Left renal cortex interstitium (tissue), 4 donors: ENCODE measurements at places on chromosomes 3 and 15.

DNA sequence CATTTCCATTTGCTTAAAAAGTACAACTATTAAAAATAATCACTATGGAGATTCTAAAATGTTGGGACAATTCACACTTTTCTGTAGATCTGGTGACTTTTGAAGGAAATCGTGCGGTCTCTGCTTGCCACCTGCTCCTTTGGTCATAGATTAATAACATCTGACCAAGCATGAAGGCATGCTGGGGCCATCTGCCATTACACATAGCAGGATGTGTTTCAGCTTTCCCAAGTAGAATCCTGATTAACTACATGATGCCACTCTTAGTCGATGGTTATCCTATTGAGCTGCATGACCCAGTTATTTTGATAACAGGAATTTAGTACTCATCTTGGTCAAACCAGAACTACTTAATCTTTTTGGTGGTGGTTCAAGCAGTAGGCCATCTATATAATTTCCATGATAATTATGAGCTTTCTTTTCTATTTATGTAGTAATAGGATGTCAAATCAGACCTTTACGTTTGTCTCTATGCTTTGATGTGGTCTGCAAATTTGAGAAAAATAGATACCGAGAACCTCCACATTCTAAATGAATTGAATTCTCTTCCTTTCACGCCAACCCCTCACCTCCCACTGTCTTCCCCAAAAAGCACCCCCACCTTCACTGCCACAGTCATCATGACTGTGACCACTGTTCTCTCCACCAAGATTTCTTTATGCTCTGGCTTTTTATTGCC lies 158.1 kb downstream of the DIPK2A start:
- no peak for DNase-seq

DNA sequence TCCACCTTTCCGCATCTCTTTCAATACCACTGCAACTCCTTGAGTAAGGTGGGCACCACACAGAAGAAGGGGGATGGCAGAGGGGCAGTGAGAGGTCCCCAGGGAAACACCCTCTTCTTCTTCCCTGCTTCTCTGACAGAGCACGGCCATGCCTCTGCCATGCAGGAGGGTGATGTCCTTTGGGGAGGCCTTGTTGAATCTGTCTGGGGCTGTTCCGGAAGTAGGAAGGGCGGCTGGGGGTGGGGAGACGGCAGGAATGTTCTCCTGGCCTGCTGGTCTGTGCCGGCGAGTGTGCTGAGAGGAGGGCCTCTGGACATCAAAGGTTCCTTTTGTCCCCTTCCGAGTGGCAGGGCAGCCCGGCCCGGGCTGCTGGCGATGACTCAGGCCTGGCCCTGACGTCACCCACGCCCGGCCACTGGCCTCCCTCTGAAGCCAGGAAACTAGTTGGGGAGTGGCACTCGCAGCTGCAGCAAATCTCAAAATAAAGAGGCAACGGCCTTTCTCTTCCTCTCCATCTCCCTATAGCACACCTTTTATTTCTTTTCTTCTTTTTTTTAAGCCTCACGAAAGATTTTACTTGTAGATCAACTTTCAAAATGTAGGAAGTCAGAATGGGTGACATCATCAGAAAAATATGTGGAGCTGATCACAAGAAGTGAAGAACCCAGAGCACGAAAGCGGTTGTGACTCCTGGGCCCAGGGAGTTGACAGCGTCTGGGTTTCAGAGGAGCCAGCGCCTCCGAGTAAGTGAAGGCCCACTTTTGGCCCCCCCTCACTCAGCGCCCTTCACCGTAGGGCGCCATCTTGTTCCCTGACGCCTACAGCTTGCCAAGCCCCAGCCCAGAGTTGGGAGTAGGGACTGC lies at the start of gene ZBTB38:
TSS of gene ZBTB38 (plus strand) at position 443 of the 863 bp plus-strand sequence. CDS start 73,885 bp downstream, outside the sequence.
- DNase-seq = no peak

DNA sequence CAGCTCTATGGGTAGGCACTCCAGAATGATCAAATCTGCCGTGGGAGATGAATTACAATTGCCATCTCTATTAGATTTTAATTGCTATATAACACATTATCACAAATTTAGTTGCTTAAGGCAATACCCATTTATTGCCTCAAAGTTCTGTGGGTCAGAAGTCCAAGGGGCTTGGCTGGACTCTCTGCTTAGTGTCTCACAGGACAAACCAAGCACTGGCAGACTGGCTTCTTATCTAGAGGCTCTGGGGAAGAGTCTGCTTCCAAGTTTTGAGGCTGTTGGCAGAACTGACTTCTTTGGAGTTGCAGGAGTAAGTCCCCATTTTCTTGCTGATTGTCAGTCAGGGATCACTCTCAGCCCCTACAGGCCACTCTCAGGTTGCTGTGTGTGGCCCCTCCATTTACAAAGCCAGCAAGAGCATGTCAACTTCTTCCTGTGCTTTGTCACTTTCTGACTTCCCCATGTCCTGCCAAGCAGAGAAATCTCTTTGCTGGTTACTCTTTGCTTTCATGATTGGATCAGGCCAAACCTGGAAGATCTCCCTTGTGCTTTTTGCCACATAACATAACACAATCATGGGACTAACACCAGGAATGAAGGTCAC lies 93.5 kb upstream of the PRICKLE2 start:
- no peak for DNase-seq

- no peak for DNase-seq
Measured at GRCh38 chr3:135731546-135731945, 234.0 kb upstream of the PPP2R3A start.

GRCh38 chr15:70197945-70198361 lies 100.2 kb upstream of the TLE3 start:
- no peak for DNase-seq

GRCh38 chr3:69338911-69339310 lies 47.0 kb downstream of the FRMD4B start:
- DNase-seq = no peak

GRCh38 chr3:25165306-25165705 lies 262.8 kb upstream of the RARB start:
- DNase-seq = no peak
